ENCODE measurements at places on chromosomes 2 and 18.
A peak's percentile ranks its signal among the peaks of the same experiment; 100 is the strongest.

- DNase-seq = no peak
Observed at GRCh38 chr2:33375054-33375453, 101.4 kb upstream of the RASGRP3 start.

GRCh38 chr2:236949089-236949905, 136.4 kb upstream of the COPS8 start:
- no peak for DNase-seq

- no peak for DNase-seq
Observed at GRCh38 chr2:35246702-35247101, 1108.9 kb upstream of the CRIM1 start.

DNA sequence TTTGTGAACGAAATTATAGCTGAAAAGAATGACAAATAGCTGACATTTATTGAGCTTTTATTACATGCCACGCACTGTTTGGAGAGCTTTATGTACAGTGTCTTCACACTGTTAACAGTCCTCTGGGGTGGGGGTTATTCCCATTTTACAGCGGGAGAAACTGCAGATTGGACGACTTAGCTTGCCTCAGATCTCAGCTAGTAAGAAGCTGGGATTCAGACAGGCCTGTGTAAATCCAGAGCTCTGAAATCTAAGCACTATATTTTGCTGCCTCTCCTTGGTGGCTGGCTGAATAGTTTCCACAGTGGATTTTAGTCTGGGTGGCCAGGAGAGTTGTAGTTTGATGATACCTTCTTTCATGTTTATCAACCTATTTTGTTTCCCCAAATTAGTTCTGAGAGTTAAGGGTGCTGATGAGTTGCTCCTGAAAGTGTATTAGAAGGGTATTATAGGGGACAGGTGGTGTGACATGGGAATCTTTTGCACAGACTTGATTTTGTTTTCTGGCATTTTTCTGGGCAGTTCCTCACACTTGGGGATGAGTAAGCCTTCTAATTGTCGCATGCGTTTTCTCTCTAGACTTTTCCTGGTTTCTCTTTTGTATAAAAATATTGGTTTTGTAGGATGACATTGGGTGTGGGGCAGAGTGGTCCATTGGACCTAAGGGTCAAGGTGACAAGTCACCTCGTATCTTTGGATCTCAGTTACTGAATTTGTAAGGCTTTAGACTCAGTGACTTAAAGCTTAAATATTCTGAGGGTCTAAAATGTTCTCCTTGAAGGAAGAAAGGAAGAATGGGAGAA, 1.5 kb downstream of the ACSL3 start:
- peak; percentile 17 for DNase-seq

GRCh38 chr2:105813405-105813804, 68.7 kb downstream of the NCK2 start:
- no peak for DNase-seq

GRCh38 chr18:28095631-28096030, 81.3 kb downstream of the CDH2 start:
- DNase-seq = no peak

DNA sequence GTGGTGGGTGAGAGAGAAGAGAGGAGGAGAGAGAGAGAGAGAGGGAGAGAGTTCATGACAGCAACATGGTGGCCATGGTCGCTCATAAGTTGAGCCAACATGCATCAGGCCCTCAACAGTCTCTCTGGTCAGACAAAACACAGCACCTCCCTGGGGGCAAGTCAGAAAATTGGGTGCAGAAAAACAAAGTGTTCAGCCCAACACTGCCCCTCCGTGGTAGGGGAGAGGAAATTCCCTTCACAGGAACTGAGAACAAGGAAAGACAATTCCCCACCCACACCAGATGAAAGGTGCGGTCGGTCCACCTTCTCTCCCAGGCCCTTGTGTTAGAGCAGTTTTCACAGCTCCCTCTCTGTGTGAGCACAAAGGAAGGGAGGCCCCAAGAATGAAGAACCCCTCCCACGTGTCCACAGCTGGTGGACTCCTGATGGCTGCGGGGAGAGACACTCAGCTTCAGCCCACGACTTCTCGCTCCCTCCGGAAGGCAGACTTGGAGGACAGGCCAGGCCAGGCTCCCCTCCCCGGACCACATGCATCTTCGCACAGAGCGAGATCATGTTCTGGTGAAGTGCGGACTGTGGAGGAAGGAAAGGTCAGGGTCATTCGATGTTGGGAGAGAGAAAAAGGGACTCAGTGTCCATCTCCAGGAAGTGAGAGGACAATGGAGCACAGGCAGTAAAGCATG, 181.7 kb downstream of the ANAPC1 start:
- DNase-seq = peak; percentile 78

GRCh38 chr2:200786826-200787225, 24.9 kb upstream of the BZW1 start:
- no peak for DNase-seq

- DNase-seq = peak; percentile 95
Observed at GRCh38 chr2:239035361-239035814, 187.5 kb downstream of the TWIST2 start.

GRCh38 chr18:56575819-56576663, 62.4 kb downstream of the TXNL1 start:
- peak; percentile 43 for DNase-seq

DNA sequence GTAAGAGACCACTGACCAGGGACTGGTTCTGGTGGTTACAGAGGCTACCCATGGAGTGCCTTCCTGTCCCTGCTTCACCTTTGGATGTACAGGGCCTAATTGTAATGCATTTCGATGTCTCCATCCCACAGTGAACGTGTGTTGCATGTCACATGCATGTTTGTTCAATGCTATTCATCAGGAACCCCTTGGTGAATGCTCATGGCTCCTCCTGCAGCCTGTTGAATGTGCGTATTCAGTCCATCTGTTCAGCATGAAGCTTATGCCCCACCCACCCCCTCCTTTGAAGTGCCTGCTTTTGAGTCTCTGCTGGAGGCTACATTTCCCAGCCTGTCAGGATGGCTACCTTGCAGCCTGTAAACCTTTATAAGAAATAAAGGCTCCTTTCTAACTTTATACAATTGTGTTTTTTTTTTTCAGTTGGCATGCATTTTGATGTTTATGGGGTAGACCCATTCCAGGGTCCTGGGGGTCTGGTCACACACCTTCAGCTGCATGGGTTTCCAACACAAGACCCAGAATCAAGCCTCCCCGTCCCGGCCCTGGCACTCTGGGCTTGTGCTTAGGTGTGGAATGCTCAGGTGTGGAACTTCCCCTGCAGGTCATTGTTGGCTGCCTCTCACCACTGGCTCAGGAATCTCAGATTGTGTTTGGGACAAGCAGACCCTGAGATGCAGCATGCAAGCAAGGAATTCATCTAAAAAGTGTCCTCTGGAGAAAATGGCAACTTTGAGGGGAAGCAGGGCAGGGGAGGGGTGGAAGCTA, 238.8 kb upstream of the HDAC4 start:
- no peak for DNase-seq

DNA sequence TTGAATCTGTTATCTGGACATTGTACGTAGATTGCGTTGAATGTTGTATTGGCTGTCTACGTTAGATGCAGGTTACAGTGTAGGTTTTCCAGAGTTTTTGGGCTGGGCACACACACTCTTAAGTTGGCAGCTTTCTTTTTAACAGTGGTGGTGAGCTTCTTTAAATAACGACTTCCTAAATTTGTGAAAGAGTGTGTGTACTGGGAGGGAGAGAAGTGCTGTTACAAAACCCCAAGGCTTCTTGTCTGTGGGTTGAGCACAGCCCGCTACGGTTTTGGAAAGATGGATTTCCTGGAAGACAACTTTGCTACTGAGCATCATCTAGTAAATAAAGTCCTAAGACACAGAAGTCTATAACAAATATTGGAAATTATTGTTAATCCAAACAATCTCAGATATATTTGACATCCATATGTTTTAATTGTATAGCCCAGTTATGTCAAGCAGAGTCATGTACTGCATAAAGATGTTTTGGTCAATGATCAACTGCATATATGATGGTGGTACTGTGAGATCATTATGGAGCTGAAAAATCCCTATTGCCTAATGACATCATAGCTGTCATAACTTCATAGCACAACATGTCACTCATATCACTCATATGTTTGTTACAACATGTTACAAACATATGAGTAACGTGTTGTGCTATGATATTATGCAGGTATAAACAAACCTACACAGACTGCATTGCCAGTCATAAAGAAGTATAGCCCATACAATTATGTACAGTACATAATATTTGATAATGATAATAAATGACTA, 7.9 kb upstream of the THUMPD2 start:
- DNase-seq = no peak

DNA sequence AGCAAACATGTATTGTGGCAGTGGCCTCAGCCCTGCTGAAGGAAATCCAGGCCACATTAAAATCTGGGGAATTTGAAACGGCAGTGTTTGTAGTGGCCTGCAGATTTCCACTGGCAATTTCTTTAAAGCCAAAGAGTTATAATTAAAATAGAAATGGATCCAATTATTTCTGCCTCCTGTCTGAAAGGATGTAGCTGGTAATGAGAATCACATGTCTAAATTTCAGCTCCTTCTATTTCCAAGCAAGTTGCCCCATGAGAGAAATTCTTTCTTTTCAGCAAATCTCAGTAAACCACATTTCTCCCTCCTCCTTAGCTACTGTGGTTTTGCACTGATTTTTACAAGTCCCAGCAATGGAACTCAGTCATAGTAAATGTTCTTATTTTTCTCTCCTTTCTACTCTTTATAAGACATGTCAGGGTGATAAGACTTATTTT, 55.4 kb upstream of the ZNF396 start:
- DNase-seq = no peak

DNA sequence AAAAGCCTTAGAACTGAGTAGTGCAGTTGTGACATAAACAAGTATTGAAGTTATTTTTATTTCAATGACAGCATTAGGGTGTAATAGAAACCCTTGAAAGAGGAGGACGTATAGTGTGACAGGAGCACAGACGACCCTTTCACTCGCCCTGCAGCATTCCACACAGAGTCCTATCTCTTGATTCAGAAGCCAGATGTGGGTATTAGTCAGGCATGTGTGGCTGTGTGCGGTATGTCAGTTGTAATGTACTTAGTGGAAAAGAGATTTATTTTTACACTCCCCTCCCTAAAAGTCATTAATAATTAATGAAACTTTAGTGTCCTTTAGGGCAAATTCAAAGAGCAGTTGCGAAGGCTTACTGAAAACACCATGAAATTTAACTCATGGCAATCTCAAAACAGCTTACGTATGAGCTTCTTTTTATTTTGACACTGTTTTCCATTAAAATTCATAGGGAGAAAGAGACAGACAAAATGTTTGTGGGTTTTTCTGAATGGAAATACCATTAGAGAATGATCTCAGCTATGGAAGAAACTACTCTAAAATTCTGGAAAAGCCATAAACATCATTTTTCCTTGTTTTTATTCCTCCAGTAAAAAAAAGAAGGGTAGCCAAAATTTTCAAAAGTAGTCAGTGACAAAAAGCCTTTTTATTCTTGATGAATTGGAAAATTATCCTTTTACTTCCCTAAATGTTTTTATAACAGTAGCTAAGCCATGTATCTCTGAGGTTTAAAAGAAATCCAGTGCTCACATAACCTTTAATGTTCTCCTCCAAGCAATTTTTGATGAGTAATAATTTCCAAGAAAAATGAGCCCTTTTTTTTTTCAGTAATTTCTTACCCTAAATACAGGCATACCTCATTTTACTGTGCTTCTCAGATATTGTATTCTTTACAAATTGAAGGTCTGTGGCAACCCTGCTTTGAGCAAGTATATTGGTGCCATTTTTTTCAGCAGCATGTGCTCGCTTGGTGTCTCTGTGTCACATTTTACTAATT, 84.0 kb upstream of the DSEL start:
- DNase-seq = no peak

DNA sequence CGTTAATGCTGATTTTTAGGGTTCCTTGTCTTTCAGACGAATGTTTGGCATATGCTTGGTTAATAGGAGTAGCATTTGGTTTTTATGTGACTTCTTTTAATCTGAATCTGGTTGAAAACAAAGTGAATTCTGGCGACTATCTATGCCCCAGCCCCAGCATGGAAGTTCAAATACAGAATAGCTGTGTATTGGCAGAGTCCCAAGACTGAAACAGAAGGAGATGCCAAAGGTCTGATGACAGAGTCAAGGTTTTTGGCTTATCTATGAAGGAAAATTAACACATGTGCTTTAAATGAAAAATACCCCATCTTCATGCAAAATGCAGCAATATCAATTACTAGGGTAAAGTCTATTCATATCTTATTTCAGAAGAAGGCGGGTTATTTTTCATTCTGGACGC, 734.8 kb upstream of the NXPH2 start:
- DNase-seq = no peak

GRCh38 chr2:222057347-222058073, 241.3 kb downstream of the PAX3 start:
- peak; percentile 3 for DNase-seq

DNA sequence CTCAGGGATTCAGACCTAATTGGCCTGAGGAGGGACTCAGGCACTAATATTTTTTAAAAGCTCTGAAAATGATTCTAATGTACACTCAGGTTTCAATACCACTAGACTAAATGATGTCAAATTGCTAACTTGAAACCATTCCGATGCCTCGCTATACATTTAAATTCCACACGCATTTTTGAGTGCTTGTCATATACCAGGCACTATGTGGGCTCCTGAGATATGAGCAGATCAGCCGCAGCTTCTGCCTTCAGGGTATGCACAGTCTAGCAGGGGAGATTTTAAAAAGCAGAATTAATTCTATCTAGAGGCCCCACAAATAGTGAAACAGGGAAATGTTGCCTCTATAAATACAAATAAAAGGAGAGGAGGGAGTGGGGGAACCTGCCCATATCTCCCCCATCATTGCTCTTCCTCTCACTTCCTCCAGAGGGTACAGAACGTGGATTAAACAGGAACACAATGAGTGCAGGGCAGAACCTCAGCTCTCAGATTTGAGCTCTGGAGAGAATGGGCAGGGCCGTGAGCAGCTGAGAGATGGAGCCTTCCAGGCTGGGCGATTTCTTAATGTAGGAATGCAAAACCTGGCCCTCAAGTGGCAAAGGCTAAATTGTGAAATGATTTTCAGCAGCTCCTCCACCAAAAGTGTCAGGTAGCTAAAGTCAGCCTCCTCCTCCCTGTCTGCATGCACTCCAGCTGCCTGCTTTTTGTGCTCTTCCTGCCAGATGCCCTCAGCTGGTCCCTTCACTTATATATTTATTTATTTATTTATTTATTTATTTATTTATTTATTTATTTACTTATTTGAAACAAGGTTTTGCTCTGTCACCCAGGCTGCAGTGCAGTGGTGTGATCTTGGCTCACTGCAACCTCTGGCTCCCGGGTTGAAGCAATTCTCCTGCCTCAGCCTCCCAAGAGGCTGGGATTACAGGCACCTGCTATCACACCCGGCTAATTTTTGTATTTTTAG, 24.6 kb upstream of the LBH start:
- no peak for DNase-seq

- no peak for DNase-seq
Observed at GRCh38 chr2:98277162-98277859, 68.9 kb upstream of the CNGA3 start.

- no peak for DNase-seq
Observed at GRCh38 chr2:84923009-84923408, 17.6 kb downstream of the TMSB10 start.

GRCh38 chr2:20062615-20063545, 11.5 kb upstream of the LAPTM4A start:
- no peak for DNase-seq

DNA sequence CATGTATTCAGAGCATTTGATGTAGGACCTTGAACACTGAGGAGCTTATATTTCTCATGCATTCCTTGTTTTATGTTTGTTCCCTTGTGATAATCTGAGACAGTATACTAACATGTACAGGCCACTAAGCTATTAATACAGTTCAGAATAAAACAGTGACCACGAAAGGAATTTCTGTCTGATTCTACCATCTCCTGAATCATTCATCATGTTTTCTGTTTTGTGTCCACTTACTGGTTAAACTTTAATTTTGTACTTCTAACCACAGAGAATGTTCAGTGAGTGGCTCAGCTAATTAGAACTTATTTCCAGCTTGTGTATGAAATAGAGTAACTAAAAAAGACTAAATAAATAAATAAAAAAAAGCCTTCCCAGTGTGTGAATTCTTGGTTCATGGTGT, 110.4 kb downstream of the LRP1B start:
- DNase-seq = no peak

Data from HuH-7 (cell line).